ENCODE measurements at places on chromosomes 4 and X.

DNA sequence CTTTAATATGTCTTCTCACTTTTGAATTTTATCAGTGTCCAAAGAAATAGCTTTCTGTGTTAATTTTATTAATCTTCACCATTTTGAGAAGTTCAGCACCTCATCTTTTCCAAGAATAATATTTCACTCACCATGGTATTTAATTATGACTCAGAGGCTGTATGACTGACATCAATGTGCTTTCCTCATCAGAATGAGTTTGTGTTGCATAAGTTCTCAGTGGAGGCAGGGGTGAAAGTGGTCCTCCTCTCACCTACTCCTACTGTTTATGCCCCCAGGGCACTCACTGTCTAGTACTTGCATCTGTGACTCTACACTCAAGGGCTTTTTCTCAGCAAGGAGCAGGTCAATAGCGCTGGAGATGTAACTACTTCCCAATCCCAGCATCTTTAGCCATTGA, 905.3 kb upstream of the INTU start:
- no peak for DNase-seq

GRCh38 chrX:24026432-24026831, 554 bp downstream of the KLHL15 start:
- DNase-seq: no peak

DNA sequence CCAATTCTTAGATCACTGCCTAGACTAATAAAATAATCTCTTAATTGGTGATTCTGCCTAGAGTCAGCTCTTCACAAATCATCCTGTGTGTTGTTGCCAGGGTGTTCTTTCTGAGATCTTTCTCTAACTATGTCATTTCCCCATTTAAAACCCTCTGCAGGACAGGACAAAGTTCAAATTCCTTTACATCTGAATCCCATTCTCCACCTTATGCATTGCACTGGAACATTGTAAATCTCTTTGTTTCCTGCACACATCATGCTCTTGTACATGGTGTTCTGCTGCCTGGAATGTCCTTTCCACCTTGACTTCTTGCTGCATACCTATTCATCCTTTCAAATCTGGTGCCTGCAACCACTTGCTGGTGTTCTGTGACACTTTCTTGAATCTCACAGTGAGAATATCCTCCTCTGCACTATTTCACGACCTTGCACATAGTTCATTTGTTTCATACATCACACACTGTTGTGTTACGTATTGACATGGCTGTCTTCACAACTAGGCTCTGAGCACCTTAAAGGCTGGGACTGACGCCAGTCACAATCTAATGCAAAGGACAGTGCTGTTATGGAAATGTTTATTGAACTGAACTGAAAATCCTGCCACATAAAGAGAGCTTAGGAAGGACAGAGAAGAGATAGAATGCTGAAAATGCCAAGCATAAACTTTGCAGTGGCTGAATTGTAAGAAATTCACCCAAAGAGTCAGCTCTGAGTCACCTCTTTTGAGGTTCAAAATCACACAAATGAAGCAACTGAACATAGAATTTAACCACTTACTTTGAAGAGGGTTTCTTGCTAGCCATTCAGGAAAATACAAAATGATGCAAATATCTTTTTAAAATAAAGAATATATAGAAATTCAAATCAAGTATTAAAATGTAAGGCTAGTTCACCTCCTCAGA, 26.4 kb upstream of the SMIM14 start:
- no peak for DNase-seq

DNA sequence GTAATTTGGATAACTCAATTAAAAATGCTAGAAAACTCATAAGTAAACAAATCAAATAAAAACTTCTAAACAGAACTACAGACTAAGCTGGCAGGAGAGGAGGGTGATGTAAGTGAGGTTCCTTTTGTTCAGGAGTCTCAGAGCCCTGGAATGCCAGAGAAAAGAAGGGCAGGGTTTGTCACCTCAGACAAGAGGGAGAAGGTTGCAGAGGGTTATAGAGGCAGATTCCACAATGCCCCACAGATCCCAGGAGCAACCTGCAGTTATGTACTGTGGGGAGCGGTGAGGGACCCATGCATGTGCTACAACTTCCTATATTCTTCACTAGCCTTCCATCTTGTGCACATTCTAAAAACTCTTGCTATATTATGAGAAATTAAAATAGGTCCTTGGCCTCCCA, 129.7 kb downstream of the CFAP299 start:
- DNase-seq: no peak

All from immature natural killer cell (primary cell).